ENCODE measurements at places on chromosomes 6 and 20.

- DNase-seq, result no peak
These were observed 40.1 kb upstream of the TMEM181 start for GRCh38 chr6:158519761-158520160.

DNA sequence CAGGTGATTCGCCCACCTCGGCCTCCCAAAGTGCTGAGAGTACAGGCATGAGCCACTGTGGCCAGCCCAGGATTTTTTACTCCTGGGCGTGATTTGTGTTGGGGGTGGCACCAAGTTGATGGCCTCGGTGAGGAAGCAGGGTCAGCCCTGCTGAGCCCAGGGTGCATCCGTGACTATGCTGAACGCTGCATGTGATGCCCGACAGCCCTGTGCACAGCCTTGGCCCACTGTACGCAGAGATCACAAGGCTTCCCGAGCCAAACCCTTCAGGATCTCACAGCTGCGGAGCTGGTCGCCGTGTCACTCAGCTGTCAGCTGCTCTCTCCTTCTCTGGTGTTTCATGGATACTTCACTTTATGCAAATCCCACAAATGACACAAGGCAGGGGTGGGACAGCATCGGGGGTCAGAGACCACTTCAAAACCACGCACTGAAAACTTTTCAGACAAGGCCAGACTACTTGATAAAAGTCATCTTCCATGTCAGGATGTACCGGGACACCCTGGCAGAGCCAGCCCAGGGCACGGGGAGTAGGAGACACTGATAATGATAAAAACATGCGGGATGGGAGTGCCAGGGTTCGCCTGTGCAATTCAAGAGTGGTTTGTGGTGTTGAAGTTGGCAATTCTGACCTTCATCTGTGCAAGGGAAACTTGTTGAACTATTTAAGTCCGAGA, 31.2 kb upstream of the RPS6KA2 start:
- DNase-seq, result no peak

DNA sequence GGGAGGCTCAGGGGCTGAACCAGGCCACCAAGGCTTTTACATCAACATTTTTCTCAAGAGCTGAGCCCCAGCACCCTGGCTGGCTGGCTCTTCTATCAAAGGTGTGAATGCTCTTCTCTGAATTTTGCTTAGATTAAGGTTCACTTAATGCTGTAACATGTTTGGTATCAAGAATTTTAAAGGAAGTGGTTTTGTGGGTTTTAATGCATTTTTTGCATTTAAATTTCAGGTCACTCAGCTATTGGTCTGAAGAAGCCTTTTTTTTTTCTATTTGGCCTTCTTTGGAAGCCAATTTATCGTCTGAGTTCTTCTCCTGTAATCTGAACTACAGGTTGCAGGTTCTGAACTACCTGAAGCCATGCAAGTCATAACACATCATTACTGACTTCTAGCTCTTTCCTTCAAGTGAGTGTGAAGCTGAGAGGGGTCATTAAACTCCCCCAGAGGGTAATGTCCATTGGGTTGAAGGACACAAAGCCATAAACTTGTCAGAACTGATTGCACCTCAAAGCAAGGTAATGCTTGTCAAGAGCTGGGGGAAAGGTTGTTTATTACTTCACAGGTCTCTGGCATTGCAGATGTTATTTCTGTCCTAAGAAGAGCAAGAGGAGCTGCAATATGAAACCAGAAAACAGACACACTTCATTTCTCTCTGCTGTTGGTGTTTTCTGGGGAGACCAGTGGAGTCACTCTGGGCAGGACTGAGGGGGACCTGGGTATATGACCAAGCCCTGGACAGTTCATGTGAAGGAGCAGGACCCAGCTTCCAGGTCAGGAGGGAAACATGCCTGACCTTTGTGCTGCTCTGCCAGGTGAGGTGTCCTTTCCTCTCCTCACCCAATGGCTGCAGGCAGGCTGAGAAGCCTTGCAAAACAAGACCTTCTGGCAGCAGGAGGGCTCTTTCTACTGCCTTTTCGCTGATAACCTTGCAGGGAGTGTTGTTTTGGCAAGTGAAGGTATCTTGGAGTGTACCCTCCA, 26.1 kb upstream of the NEDD9 start:
- DNase-seq, result no peak

- DNase-seq, result no peak
These were observed 65.0 kb downstream of the KIZ start for GRCh38 chr20:21190869-21191268.

GRCh38 chr6:122207061-122207460, 192.4 kb upstream of the HSF2 start:
- no peak for DNase-seq

- DNase-seq, result peak; percentile 88
These were observed 156.0 kb downstream of the RFPL4B start for GRCh38 chr6:112503091-112503596.

- DNase-seq, result no peak
These were observed 67.7 kb upstream of the CD93 start for GRCh38 chr20:23153696-23154341.

GRCh38 chr6:225121-225721, 67.1 kb upstream of the DUSP22 start:
- no peak for DNase-seq

GRCh38 chr6:166420351-166420750, 37.6 kb upstream of the MPC1 start:
- peak; percentile 93 for DNase-seq

GRCh38 chr20:1900321-1900801, 5.2 kb downstream of the SIRPA start:
- peak; percentile 56 for DNase-seq

GRCh38 chr20:63772781-63773518, 33.4 kb downstream of the SLC2A4RG start:
- DNase-seq, result no peak

GRCh38 chr6:9623985-9624384, 790.9 kb downstream of the TFAP2A start:
- no peak for DNase-seq

- no peak for DNase-seq
These were observed 512.2 kb upstream of the MARCKS start for GRCh38 chr6:113344969-113345368.

GRCh38 chr20:38844963-38845362, 39.5 kb downstream of the PPP1R16B start:
- no peak for DNase-seq
